ENCODE measurements at places on chromosomes 1 and 21.

GRCh38 chr1:234955107-234955731 lies 173.4 kb downstream of the TOMM20 start:
- DNase-seq: no peak

GRCh38 chr1:11521582-11522399 lies 42.8 kb downstream of the DISP3 start:
- no peak for DNase-seq

DNA sequence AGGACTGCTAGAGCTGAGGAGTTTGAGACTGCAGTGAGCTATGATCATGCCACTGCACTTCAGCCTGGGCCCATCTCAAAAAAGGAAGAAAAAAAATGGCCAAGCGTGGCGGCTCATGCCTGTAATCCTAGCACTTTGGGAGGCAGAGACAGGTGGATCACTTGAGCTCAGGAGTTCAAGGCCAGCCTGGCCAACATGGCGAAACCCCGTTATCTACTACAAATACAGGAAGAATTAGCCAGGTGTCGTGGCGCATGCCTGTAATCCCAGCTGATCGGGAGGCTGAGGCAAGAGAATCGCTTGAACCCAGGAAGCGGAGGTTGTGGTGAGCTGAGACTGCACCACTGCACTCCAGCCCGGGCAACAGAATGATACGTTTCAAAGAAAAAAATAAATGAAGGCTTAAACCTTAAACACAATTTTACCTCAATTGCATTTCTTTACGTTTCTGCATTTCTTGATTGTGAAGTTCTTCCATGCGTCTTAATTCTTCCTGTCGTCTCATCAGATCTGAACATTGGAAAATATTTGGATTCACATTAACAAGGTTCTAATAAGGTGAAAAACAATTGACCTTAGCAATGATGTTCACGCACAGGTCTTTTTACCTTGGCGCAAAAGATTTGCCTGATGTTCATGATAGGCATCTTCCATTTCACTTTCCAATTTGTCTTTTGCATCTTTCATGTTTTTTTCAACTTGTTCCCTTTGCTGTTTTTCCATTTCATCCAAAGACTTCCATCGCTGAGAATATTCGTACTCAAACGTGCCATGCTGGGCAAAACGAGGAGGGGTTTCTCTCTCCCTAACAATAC lies 4.2 kb downstream of the SFPQ start:
- no peak for DNase-seq

DNA sequence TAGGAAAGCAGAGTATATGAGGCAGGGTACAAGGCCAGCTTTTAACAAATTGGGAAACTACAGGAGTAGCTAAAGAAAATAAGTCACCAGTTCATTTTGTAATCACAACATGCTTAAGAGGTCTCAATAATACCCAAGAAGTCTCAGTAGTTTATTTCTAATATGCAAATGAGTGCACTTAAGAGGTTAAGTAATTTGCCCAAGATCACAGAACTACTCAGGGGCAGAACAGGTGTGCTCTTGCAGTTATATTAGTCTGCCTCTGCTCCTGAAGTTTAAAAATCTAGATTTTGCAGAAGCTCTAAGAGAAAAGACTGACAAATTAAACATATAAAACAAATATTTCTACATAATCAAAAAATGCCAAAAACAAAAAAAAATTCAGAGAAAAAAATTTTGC lies 6.9 kb downstream of the EPS15 start:
- no peak for DNase-seq

GRCh38 chr1:117239467-117239866 lies 28.7 kb upstream of the VTCN1 start:
- DNase-seq: no peak

- no peak for DNase-seq
These were observed 4.9 kb downstream of the PBX1 start for GRCh38 chr1:164563721-164564360.

GRCh38 chr21:41673071-41673470 lies 93.8 kb downstream of the RIPK4 start:
- DNase-seq: no peak

- peak; percentile 92 for DNase-seq
These were observed at the start of gene DUSP23 for GRCh38 chr1:159780583-159781582. TSS of gene DUSP23 (plus strand) at chr1:159780962. CDS start at chr1:159781101, 139 bp downstream.

- DNase-seq: no peak
These were observed 44.0 kb downstream of the MAGI3 start for GRCh38 chr1:113434081-113434873.

GRCh38 chr21:33403786-33404585 lies 773 bp downstream of the IFNGR2 start:
- no peak for DNase-seq

DNA sequence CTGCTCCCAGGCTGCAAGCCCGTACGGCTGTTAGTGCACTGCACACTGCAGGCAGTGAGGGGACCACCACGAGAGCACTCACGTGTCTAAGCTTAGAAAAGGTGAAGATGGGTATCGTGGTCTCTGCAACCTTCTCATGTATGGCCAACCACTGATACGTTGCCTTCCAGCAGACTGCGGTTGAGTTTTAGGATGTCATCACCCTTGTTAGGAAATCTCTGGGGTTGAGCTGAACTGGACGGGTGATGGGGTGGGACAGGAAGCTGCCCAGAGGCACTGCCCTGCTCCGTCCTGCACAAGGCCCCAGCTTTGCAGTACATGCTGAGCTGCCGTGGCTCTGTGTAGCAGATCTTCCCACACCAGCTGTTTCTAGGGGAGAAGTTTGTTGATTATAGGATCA lies 43.3 kb downstream of the FAAP20 start:
- DNase-seq: no peak

DNA sequence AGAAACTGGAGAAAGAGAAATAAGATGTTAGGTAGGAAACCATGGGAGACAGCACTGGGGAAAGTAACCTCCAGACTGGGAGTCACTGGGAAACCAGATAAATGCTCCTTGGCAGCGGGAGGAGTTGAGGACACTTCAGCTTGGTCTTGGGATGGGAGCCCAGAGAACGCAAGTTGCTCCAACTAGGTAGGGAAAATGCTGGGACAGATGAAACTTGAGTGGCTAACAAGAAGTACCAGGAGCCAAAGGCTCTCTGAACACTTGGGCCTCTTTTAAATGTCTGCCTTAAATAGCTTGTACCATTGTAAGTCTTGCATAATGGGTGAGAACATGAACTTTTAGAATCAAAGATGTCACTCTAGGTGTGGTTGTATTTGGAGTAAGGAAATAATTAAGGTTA lies 3.0 kb downstream of the NMNAT1 start:
- DNase-seq: no peak

GRCh38 chr1:20884513-20884912 lies 97.4 kb upstream of the HP1BP3 start:
- no peak for DNase-seq

DNA sequence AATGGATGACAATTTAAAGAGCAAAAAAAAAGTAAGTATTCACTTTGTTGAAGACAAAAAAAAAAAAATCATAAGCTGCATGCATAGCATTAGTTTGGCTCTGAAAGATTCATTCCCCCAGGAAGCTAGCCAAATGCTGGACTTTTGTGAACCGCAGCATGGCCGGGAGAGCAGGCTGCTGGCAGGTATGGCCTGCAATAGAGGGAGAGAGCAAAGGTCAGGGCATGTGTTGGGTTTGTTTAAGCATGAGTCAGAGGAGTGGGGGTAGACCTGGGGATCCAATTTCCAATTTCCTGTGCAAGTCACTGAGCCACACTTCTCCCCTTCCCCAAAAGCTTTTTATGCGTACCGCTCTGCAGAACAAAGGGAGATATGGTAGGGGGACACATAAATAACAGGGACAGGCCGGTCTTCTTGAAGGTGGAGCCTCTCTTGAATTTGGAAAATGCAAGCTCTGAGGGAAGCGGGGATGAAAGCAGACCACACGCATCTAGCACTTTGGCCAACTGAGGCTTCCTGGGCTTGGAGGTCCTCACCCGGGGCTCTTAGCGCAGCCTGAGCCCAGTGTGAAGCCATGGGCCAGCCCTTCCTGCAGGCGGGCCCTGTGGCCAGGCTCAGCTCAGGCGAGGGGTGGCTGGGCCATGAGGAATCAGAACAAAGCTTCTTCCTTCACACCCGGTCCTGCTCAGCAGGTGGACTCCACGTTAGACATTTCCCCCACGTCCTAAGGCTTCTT lies 171.1 kb downstream of the TOMM20 start:
- DNase-seq: no peak

DNA sequence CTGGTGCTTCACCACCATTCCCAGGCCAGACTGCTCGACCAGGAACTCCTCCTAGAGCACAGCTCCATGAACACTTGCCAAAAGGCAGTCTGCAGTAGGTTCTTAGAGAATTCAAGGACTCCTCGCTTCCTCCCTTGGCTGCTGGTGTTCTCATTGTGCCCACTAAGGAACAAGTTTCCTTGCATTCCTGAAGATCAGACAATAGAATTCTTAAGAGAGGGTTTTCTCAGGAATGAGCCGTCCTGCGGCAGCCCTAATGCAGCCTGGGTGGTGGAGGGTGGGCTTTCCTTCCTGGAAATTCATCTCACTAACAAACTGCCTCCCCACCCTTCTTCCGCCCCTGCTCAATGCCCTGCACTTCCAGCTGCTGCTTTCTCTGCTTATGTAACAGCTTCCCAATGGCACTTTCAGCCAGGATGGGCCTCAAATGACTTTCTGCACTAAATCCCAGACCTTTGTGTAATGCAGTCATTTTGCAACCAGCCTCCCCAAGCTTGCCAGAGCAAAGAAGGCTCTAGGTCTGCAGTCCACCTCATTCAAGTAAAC lies 287.9 kb downstream of the PLPP3 start:
- no peak for DNase-seq

- no peak for DNase-seq
These were observed 31.0 kb downstream of the GBP6 start for GRCh38 chr1:89394851-89395250.

DNA sequence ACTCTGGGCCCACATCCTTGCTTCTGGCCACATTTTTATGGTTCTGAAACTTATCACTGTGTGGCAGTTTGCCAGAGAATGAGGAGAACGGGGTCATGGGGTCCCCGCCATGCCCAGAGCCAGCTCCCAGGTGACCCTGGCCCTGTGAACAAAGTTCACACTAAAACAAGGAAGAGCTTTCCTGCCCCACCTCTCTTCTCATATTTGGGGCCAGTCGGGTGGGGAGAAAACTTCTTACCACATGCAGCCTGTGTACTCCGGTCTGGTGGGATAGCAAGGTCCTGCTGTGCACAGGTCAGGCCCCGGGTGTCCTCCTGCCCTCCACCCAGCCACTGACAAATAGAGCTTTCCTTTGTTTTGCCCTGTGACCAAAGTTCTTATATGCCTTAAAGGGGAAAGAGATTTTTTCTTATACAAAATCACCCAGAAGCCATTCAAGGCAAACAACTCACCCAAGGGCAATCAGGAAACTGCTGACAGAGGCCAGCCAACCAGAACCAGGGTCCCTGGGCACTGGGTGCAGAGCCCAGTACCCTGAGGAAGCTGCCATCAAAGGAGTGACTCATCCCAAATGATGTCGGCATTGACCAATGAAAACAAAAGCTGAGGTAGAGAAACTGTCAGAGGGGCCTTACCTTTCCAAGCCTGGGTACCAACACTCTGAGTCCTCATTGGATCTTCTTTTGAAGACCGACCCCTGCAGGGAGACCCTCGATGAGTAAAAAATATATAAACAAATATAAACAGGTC lies 53.6 kb downstream of the OLIG1 start:
- DNase-seq: no peak

DNA sequence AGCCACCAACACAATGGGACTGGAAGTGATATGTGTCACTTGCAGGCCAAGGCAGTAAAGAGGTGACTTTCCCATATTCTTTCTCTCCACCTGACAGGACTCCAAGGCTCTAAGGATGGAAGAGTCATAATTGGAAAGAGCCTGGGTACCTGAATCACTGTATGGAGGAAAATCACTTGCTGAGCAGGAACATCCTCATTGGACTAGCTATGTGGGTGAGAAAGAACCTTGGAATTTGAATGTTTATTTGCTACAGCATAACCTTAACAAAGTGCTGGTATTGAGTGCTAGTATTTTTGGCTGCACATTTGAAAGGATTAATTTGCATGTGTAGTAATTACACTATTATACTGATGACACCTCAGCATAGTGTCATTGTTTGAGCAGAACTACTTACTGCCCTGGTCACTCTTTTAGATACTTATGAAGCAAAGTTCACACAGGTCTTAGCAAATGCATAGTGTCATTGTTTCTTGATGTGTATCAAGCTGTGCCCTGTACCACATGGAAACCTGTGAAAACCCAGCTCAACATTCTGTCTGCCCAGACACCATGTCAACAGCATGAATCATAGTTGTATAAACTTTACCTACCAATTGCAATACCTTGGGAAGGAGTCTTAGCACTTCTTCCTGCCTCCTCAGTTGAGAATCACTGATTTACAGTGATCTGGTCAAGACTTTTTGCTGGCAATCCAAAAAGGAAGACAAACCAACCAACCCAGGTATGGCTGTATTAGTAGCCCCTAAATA lies 5.1 kb upstream of the S100A10 start:
- DNase-seq: no peak

DNA sequence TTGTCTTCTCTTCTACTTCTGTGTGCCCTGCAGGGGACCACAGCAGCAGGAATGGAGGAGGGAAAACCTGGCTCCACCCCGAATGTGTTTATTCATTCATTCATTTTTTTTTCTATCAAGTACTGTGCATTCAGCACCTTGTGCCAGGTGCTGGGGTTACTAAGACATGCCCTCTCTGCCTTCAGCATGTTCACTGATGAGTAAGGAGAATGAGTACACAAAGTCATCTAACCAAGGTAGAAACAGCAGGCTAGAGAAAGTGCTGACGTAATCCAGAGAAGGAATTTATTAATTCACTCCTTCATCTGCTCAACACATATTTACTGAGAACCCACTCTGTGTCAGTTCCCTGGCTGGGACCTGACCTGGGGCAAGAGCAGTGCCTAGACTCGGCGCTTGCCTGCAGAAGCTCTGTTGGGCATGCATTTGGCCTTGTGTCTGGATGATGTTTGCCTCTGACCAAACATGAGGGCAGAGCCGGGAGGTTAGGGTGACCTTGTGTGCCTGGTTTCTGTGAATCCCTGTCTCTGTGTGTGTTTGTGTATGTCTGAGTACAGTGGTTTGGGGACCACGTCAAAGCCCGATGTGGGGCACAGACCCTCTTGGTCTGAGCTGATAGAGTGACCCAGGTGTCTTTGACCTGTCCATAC lies 3.3 kb upstream of the MYOG start:
- DNase-seq: no peak

DNA sequence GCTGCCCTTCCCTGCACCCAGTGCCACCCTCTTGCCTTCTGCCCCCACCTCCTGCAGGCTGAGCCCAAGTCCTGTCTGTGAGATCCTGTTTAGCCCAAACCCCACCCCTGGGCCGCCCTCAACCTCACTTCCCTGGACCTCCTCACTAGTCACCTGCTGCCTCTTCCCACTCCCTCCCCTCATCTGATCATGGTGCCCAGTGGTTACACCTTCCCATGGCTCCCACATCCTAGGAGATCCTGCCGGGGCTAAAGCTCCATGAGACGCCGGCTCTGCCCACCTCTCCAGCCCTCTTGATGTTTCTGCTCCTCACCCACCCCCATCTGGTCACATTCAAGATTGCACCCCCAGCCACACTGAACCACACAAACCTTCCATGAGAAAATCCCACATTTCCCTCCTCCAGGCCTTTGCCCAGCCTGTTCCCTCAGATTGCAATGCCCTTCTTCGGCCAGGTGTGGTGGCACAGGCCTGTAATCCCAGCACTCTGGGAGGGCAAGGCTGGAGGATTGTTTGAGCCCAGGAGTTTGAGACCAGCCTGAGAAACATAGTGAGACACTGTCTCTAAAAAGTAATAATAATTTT lies 17.0 kb downstream of the TTC39A start:
- no peak for DNase-seq

Measured in stimulated activated CD8-positive, alpha-beta memory T cell treated with anti-CD3 and anti-CD28 coated beads, Interleukin-7, amount 100 ng/mL, for 1 hour (primary cell).